ENCODE measurements at places on chromosomes 1 and 21.
A peak's percentile ranks its signal among the peaks of the same experiment; 100 is the strongest.

GRCh38 chr21:25391777-25392176, 215.5 kb downstream of the MRPL39 start:
- no peak for DNase-seq

DNA sequence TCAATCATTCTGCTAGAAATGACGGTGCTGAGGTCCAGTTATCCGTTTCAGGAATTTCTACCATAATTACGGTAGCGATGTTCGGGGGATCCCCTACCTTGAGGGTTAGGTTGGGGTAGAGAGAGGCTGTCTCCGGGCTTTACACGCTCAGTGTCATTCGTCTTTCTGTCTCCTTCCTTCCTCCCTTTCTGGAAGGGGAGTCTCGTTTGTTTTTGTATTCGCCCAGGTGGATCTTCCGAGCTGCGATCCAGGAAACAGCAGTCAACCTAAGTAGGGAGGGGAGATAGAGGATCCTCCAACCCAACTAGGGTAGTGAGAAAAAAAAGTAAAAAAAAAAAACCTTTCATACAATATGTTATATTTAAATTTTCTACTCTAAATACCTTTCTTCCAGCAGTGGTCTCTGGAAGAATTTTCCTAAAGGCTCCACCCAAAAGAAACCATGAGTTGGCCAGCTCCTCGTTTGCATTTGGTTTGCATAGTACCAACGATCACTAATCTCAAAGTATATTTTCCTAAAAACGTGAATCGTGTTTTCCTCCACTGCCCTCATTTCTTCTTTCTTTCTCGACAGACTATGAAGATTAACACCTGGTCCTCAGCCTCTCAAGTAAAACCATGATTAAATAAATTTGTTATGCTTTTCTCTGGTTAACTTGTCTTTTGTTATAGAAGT, 611 bp upstream of the PIK3C2B start:
- DNase-seq: no peak

DNA sequence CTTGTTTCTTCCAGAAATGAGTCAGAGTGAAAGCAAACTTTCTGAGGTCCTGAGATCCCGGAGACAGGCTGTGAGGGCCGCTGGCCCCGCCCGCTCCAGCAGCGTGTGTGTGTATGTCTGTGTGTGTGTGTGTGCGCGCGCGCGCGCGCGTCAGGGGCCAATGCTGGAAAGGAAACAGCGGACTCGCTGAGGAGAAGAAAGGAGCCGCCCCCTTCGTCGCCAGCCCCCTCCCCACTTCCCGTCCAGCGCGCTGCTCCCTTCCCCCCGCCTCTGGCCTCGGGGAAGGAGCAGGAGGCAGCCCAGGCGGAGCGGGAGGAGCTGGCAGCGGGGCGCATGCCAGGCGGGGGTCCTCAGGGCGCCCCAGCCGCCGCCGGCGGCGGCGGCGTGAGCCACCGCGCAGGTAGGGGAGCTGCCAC, at the start of gene DISC1:
TSS of gene DISC1 (plus strand) at position 256 of the 416 bp plus-strand sequence. CDS start at position 334, 78 bp downstream.
- DNase-seq: peak; percentile 78

DNA sequence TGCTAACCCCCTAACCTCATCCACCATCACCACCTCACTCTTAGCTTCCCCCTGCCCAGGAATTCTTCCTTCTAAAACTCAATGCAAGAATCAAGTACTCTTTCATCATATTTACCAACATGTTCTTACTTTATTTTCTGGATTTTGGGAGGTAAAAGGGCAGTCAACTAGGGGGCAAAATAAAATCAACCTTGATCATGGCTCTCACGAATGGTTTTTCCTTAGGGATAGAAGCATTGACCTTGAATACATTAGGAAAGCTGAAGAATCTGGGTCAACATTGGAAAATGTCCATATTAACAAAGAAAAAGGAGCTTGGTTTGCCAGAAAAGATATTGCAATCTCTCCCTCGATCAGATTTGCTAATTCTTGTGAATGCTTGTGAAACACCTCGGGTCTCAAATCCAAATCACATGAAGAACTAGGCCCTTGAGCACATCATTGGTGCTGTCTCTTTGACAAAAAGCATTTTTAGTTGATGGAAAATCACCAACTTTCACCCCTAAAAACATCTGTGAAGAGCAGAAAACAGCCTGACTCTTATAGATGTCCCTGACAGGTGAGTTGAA, 58.9 kb downstream of the ZC3H11B start:
- DNase-seq: no peak

DNA sequence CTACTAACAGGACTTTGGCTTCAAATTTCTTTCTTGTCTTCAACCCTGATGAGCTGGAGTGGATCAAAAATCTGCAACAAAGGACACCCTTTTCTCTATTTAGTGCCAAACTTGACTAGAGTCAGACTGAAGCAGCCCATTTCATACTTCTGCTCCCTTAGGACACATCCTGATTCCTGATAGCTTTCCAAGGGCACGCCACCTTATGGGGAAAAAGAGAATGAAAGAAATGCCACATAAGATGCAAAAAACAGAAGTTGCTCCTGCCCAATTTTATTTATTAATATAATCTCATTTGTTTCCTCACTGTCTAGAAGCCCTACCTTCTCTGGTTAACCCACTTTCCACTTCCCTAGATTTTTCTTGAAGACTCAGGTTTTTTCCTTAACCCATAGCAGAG, 72.7 kb upstream of the NBPF4 start:
- no peak for DNase-seq

- DNase-seq: no peak
These were observed 83.5 kb upstream of the COA6 start for GRCh38 chr1:234289538-234290305.

- DNase-seq: no peak
These were observed 8.9 kb upstream of the LCE5A start for GRCh38 chr1:152501704-152502103.

GRCh38 chr1:220092694-220093093, 1.2 kb upstream of the IARS2 start:
- DNase-seq: no peak

DNA sequence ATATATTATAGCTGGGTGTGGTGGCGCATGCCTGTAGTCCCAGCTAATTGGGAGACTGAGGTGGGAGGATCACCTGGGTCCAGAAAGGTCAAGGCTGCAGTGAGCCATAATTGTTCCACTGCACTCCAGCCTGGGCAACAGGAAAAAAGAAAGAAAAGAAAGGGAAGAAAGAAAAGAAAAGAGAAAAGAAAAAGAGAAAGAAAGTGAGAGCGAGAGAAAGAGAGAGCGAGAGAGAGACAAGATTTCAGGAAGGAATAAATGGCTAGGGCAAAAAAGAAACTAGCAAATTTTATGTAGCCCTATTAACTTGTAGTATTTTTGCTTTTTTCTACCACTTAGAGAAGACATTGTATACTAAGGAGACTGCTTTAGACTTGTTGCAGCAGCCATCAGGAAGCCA, 6.2 kb downstream of the NRAS start:
- DNase-seq: no peak

GRCh38 chr1:103460511-103460910, 65.0 kb upstream of the RNPC3 start:
- DNase-seq: no peak

DNA sequence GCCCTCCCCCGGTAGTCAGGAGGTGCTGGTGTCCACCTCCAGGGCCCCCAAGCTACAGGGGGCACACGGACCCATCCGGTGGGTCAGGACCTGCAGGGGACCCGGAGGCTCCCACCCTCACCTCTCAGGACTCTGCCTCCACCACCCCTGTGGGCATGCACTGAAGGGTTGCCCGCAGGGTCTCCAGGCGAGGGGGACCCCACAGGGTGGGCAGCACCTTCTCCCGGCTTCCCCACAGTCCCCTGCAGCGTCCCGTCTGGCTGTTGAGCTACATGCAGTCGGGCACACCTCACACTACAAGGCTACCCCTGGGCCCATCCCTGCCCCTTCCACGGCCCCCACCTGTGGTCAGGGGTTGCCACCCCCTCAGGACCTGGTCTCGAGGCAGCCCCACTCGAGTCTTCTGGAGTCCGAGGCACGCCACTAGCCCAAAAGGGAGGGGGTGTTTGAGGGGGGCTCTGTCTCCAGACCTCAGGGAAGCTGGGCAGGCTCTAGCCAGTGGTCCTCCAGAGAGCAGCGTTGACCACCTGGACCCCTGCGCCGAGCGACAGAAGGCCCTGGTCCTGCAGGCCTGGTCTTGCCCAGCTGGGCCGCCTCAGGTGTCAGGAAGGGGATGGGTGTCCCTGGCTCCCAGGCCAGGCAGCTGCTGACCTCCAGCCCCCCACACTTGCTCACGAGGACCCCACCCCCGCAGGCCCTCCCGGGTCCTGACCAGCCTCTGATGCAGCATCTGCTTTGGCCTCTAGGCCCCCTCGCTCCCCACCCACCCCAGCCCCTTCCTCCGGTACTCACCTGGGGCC, 9.6 kb downstream of the PARS2 start:
- DNase-seq: peak; percentile 64

GRCh38 chr21:35091496-35091895, 42.4 kb upstream of the RUNX1 start:
- no peak for DNase-seq

- DNase-seq: no peak
These were observed 87.8 kb downstream of the GLUL start for GRCh38 chr1:182303778-182304177.

DNA sequence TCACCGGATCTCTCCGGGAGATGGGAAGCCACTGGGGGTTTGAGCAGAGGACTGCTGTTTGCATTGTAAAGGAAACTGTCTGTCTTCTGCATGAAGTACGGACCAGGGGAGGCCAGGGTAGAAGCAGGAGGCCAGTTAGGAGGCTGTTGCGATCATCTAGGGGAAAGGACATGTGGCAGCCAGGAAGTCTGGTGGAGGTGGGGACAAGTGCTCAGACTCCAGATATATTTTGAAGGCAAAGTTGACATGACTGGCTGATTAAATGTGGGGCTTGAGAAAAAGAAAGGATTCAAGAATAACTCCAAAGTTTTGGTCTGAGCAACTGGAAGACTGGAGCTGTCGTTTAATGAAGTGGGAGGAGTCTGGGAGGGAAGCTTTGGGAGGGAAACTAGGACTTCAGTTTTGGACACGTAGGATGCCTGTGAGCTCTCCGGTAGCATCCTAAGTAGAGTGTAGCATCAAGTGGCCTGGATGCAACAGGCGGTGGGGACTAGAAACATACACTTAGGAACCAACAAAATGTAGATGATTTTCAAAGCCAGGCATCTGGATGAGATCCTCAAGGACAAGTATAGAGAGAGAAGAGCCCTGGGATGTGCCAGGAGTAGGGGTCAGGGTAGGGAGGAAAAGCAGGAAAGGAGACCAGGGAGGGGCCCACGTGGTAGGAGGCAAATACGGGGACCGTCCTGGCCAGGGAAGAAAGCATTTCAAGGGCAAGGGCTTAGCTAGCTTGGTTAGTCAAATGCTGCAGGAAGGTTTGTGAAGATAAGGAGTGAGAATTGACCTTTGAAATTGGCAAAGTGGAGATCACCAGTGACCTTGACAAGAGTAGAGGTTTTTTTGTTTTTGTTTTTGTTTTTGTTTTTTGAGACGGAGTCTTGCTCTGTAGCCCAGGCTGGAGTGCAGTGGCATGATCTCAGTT, 3.7 kb upstream of the C1orf210 start:
- DNase-seq: no peak

- no peak for DNase-seq
These were observed 32.9 kb upstream of the CSF1 start for GRCh38 chr1:109877776-109878175.

DNA sequence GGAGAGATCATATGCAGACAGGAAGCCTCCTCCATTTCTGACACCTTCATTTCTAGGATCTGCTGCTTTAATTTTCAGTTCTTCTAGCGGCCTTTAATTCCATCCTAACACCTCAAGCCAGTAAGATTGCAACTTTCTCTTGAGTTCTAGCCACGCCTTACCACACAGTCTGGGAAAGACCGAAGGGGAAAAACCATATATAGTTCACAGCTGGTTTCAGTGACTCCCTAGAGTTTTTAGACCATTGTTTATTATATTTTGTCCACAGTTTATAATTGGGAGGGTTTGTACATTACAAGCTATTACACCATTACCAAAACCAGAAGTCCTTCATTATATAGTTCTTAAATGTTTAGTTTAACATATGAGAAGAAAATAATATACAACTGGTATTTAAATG, 37.5 kb downstream of the DPH5 start:
- no peak for DNase-seq

DNA sequence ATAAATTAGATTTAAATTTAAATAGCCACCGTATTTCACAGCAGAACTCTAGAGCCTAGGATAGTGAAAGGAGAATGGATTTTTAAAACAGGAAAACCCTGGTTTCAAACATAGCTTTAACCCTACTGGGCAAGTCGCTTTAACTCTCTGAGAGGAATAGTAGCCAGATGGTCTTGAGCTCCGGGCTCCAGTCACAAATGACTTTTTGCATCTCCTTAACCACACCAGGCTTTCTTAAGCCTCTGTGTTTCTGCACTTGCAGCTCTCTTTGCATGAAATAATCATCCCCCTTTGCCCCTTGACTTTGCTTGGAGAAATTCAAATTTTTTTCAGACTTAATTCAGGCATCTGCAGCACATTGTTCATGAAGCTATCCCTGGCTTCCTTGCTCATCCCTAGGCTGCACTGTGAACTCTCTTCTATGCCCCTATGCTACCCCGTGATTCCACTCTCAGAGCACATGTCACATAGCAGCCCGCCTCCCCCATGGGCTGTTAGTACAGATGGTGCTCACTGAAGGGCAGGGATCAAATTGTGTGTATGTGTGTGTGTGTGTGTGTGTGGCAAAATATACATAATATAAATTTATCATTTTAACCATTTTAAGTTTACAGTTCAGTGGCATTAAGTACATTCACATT, 68.8 kb upstream of the DAB1 start:
- DNase-seq: no peak

GRCh38 chr1:155507945-155508344, 54.7 kb downstream of the ASH1L start:
- DNase-seq: no peak

DNA sequence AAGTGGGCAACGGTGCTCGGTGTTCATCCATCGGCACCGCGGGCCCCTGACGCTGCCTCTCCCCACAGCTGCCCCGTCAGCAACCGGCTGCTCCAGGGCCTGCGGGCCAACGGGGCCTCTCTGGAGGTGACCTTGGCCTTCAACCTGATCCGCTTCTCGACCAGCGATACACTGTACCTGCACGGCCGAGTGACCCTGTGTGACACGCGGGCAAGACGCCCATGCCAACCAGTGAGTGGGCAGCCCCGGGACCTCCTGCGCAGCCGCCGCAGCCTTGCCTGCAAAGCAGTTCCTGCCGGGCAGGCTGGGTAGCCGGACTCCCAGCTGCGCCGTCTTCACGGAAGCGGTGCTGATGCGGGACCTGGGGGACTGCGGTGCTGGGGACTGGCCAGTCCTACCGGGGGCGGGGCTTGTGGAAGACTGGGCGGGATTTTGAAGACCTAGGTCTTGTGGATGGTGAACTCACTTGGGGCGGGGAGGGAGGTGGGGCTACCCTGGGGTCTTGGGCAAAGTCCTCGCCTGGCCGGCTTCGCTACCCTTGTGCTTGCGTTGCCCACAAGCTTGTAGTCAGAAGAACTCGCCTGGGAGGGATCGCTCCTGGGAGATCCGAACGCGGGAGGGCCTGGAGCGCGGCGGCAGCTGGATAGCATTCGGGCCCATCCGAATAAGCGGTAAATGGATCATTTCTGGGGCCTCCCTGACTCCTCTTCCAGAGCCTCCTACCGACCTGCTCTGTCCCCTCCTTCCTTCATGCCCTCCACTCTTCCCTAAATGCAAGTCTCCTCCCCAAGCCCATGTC, 8.8 kb upstream of the CEP85 start:
- DNase-seq: peak; percentile 84

GRCh38 chr1:8580566-8580965, 236.9 kb downstream of the RERE start:
- no peak for DNase-seq

- no peak for DNase-seq
These were observed 71.4 kb downstream of the MEGF6 start for GRCh38 chr1:3539707-3540425.
